ENCODE measurements at places on chromosomes 1 and 21. TPM values are rescaled to one million over a fixed set of nuclear protein-coding genes. Genes with fewer than 3 reads are reported as not detected.
A peak's percentile ranks its signal among the peaks of the same experiment; 100 is the strongest.

- peak overlapping the region; percentile 57 for H3K4me3 ChIP-seq
- H3K36me3 ChIP-seq, result peaks cover 3% of the 10 kb centered on the region
- no peaks in the 10 kb centered on the region for H3K27me3 ChIP-seq
- H3K4me1 ChIP-seq, result peaks cover 14% of the 10 kb centered on the region
Observed at GRCh38 chr1:230231774-230232145, 164.7 kb downstream of the GALNT2 start.

DNA sequence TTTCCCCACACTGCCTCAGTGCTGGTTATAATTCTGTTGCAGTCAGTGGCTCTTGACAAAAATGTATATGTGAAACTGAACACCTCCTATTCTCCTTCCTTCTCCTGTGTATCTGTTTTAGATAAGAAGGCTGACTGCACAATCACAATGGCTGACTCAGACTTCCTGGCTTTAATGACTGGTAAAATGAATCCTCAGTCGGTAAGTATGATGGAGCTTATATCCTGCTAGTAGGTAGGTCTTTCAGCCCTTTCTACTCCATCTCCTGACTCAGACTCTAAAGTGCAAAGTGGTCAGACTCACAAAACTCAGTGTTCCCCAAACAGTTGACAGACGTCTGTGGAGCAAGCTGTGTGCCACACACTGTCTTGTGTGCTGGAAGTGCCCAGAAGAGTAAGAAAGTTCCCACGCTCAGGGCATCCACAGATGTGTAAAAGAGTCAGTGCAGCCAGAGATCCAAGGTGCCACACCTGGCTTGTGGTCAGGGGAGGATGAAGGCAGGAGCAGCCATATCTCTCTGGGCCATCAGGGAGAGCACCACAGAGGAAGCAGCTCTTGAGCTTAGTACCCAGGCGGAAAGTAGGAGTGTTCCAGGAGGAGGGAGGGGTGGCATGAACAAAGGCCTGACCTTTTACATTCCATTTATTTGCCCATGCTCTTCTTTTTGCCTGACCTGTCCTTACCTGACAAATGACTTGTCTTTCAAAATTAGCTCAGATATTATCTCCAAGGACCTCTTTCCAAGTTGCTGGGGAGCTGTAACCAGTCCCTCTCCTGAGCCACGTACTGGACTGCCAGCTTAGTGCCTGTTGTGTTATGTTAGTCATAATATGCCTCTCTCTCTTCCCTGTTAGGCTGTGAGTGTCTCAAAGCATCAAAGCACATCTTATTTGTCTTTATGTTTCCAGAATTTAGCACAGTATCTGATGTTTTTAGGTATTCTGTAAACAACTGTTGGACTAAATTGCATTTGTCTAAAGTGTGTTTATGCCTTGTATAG, 14.0 kb upstream of the PODN start:
- H3K36me3 ChIP-seq, result no peaks in the 10 kb centered on the region
- peak overlapping the region; percentile 29 for H3K27ac ChIP-seq
- peaks cover 12% of the 10 kb centered on the region for H3K4me1 ChIP-seq
- H3K4me3 ChIP-seq, result no peak overlapping the region
- no peaks in the 10 kb centered on the region for H3K27me3 ChIP-seq

SLAMF8 gene
- 0.53 TPM for total RNA-seq

SFN gene
- total RNA-seq, result 0.86 TPM

ATP1A4 gene
- not detected for total RNA-seq

- H3K27ac ChIP-seq, result no peak overlapping the region
- no peaks in the 10 kb centered on the region for H3K27me3 ChIP-seq
- H3K36me3 ChIP-seq, result no peaks in the 10 kb centered on the region
- H3K4me1 ChIP-seq, result no peaks in the 10 kb centered on the region
- no peak for DNase-seq
Observed at GRCh38 chr21:16322454-16322853, 592.7 kb downstream of the USP25 start.

GRCh38 chr1:230175163-230175747, 108.2 kb downstream of the GALNT2 start:
- peaks cover 41% of the 10 kb centered on the region for H3K4me1 ChIP-seq
- DNase-seq, result no peak
- H3K27me3 ChIP-seq, result no peaks in the 10 kb centered on the region
- H3K27ac ChIP-seq, result no peak overlapping the region

HAPLN2 gene
- total RNA-seq, result 0.22 TPM

- peak overlapping the region; percentile 33 for H3K4me3 ChIP-seq
- DNase-seq, result peak; percentile 12
- H3K36me3 ChIP-seq, result no peaks in the 10 kb centered on the region
- H3K27ac ChIP-seq, result no peak overlapping the region
- peaks cover 7% of the 10 kb centered on the region for H3K27me3 ChIP-seq
- peaks cover 12% of the 10 kb centered on the region for H3K4me1 ChIP-seq
Observed at GRCh38 chr1:183194527-183195141, 8.6 kb downstream of the LAMC2 start.

TMEM81 gene
- total RNA-seq, result 5.2 TPM

MRPL37 gene
- 150 TPM for total RNA-seq

NBPF3 gene
- 3.8 TPM for total RNA-seq

SHISAL2A gene
- total RNA-seq, result 9.2 TPM

DNA sequence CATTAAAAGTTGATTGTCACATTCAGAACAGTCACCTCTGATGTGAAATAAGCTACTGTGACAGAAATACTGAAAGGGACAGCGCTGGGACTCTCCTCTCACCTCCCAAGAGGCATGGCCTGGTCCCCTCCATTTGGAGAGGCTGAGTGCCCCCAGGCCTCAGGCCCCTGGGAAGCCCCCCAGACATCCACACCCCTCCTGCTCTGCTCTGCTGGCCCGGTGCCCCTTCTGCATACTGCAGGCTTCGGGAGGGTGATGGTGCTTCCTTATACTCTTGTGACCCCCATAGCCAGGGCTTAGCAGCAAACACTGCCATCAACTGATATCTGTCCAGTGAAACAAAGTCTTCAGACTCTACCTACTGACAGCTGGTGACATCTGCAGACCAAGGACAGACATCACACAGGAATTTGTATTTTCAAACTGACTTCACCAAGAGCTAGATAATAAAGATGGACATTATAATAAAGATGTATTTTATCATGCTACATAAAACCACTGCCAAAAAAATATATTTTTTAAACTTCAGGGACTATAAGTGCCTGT, 36.9 kb downstream of the C2CD2 start:
- no peak overlapping the region for H3K27ac ChIP-seq

DNA sequence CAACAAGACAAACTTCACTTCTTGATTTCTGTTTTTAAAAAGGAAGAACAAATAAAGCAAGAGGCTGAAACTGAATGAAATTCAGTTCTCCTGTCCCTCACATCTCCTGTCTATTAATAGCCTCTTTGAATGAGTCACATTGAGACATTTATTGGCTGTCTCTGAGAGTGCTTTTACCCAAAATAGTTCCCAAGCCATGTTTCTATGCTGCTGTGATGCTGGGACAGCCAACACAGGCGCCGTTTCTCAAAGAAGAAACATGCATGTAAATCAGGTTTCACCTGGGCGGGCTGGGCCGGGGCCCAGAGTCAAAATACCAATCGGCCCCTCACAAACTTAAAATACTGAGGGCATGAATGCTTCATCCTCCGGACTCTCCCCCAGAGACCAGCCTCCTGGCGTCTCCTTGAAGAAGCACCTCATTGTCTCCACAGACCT, 105.2 kb downstream of the EDEM3 start:
- H3K27me3 ChIP-seq, result no peaks in the 10 kb centered on the region
- no peak overlapping the region for H3K4me3 ChIP-seq
- no peak for DNase-seq
- peaks cover 4% of the 10 kb centered on the region for H3K4me1 ChIP-seq

GRCh38 chr1:100065183-100065968, 67.4 kb downstream of the SASS6 start:
- DNase-seq, result no peak
- peaks cover 39% of the 10 kb centered on the region for H3K4me1 ChIP-seq
- H3K27me3 ChIP-seq, result no peaks in the 10 kb centered on the region
- H3K4me3 ChIP-seq, result no peak overlapping the region

- H3K4me1 ChIP-seq, result peaks cover 13% of the 10 kb centered on the region
- no peak overlapping the region for H3K4me3 ChIP-seq
- no peak for DNase-seq
- H3K36me3 ChIP-seq, result no peaks in the 10 kb centered on the region
Observed at GRCh38 chr1:151043163-151043562, 4.4 kb upstream of the C1orf56 start.

NUDC gene
- total RNA-seq, result 78.5 TPM

DNA sequence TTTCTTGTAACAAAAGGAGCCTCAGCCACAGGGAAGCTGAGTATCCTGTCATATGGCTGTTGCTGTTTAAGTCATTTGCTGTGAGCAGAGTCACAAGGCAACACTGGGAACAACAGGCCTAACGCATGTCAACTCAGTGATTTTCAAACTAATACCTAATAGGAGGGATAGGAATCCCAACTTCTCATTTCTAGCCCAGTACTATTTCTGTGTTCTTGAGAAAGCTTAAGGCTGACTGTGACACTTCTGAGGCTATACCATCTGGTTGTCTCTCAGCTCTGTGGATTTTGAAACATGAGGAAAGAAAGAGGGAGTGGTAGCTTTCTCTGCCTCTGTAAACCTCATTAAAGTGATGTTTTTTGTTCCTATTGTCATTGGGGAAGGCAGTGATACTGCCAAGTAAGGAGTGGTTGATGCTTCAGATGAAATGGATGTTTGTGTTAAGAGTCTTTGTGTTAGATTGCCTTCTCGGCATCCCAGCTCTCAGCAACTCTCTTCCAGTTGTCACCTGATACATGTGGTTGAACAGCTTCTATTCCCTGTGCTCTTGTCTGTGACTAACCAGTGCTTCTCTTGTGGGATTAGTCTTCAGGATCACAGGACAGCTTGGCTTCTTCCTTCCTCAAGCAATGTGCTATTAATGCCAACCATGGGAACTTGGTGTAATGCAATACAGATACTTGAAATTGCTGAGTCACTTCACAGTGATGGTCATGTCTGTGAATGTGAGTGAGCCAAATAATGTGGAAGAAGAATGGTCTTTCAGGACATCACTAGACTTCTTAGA, 166.8 kb upstream of the IVNS1ABP start:
- H3K4me3 ChIP-seq, result no peak overlapping the region
- H3K36me3 ChIP-seq, result no peaks in the 10 kb centered on the region
- H3K4me1 ChIP-seq, result no peaks in the 10 kb centered on the region
- H3K27ac ChIP-seq, result no peak overlapping the region

GRCh38 chr1:224223819-224224714, 41.0 kb downstream of the DEGS1 start:
- H3K4me3 ChIP-seq, result no peak overlapping the region
- peak overlapping the region; percentile 16 for H3K27ac ChIP-seq
- H3K27me3 ChIP-seq, result no peaks in the 10 kb centered on the region
- no peak for DNase-seq
- no peaks in the 10 kb centered on the region for H3K4me1 ChIP-seq

DNA sequence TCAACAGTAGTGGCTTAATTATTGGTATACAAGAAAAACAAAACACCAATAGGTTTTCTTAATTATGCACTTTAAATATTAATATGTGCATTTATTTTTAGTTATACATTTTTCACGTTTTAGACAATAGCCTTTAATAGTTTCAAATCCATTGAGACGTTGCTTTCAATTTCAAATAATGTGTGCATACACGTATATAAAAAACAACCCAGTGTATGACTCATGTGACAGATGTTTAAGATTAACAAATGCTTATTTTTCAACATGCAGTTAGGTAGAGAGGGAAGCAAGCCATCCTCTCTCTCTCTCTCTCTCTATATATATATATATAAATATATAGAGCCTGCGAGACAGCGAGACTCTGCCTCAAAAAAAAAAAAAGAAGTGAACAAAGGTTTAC, 24.3 kb downstream of the EYA3 start:
- H3K4me3 ChIP-seq, result no peak overlapping the region
- no peaks in the 10 kb centered on the region for H3K27me3 ChIP-seq
- DNase-seq, result no peak
- peaks cover 63% of the 10 kb centered on the region for H3K4me1 ChIP-seq

DNA sequence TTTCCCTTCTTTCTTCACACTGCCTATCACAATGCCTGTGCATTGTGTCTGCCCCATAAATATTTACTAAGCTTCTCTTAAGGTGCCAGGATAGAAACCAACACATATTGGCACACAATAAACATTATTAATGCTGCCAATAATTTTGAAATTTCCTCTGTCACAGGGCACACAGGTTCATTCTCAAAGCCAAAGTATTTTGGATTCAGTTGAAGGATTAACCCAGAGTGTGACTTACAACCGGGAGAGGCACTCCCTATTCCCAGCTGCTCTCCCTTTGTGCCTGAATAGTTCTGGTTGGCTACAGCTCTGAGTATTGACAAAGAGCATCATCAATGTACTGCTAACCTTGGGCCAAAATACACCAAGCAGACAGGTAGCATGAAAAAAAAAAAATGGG, 46.6 kb upstream of the ATP1A1 start:
- no peaks in the 10 kb centered on the region for H3K27me3 ChIP-seq
- DNase-seq, result no peak
- no peaks in the 10 kb centered on the region for H3K36me3 ChIP-seq
- peak overlapping the region; percentile 73 for H3K4me3 ChIP-seq
- peaks cover 62% of the 10 kb centered on the region for H3K4me1 ChIP-seq

DNA sequence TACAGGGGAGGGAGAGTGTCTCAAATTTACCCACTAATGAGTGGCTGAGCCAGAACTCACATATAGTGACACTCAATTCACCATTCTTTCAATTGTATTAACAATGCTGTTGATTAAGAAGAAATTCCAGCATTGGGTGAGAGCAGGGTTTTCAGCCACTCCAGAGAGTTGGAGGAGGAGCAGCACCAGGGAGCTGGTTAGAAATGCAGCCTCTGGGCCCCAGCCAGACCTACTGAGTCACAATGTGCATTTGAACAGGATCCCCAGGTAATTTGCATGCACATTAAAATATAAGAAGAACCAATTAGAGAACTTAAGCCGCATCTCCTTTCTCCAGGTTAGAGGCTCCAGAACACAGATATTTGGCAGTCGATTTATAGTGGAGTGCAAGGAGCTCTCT, 41.8 kb downstream of the TNR start:
- H3K4me3 ChIP-seq, result no peak overlapping the region
- H3K27me3 ChIP-seq, result peaks cover 17% of the 10 kb centered on the region
- no peaks in the 10 kb centered on the region for H3K36me3 ChIP-seq
- H3K27ac ChIP-seq, result no peak overlapping the region
- no peaks in the 10 kb centered on the region for H3K4me1 ChIP-seq

DNA sequence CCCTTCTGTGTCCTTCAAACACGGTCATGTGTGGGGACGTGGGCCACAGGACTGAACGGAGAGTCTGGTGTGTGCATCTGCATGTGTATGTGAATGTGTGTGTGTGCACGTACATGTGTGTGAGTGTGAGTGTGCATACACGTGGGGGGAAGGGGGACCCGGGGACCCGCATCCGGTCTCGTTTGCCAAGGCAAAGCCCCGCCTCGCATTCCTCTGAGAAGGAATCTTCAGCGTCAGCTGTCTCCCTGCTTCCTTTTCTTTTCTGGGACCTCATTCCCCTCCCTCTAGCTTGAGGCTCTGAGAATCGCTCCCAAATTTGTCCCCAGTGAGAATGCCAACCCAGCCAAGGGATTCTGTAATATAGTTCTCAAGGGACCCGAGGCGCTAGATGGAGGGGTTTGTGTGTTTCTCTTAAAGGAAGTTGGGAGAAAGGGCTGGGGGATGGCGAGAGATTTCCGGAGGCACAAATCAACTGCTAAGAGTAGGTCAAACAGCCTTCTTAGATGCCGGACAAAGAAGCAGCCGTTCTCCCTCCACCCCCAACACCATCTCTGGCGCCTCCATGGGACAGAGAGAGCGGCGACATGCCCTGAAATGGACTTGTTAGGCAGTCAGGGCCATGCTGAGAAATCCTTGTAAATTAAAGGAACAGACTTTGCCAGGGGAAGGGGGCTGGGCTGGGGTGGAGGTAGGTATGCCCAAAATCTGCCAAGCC, 6.6 kb downstream of the IFFO2 start:
- peaks cover 15% of the 10 kb centered on the region for H3K36me3 ChIP-seq
- DNase-seq, result peak; percentile 40
- H3K4me1 ChIP-seq, result peaks cover 98% of the 10 kb centered on the region
- peak overlapping the region; percentile 79 for H3K4me3 ChIP-seq

Data from activated T-cell treated with anti-CD3 and anti-CD28 coated beads, Interleukin-2, amount 50 U/mL, for 72 hours (primary cell).